RWPE1 (cell line): ENCODE measurements at places on chromosomes 4 and X.

- no peak for DNase-seq
Observed at GRCh38 chr4:57943682-57944081, 833.5 kb upstream of the IGFBP7 start.

- no peak for DNase-seq
Observed at GRCh38 chrX:65900850-65901844, 138.7 kb downstream of the VSIG4 start.

DNA sequence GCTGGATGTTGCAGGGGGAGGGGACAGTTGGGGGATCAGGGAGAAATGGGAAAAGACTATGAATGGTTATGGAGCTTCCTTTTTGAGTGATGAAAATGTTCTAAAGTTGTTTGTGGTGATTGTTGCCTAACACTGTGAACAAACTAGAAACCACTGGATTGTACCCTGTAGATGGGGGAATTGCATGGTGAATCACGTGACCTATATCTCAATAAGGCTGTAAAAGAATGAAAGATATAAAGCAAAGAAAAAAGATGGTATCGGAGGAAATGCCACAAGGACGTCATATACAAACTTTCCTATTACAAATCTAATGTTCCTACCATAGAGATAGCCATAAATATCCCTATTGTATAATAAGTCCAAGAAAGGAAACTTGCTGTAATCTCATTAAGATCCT, 20.6 kb upstream of the CT55 start:
- no peak for DNase-seq

GRCh38 chrX:149007423-149007822, 497.7 kb downstream of the IDS start:
- DNase-seq, result no peak

GRCh38 chr4:113468165-113469022, 293.1 kb downstream of the CAMK2D start:
- peak; percentile 90 for DNase-seq

DNA sequence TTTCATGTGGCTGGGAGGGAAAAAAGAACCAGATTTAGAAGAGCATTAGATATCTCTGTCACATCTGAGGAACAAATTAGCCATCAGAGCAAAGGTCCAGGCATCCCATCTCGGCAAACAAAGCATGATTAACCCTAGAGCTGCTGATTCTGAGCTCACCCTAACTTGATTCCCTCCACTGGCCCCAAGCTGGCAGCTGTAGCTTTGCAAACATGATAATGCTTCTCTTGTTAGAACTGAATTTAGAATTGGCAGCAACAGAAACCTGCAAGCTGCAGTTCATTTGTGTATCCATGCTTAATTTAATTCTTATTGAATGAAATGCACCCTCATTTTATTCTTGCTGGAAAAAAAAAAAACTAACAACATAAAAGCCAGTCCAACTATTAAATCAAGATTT, 289.2 kb downstream of the IL1RAPL1 start:
- DNase-seq, result no peak

DNA sequence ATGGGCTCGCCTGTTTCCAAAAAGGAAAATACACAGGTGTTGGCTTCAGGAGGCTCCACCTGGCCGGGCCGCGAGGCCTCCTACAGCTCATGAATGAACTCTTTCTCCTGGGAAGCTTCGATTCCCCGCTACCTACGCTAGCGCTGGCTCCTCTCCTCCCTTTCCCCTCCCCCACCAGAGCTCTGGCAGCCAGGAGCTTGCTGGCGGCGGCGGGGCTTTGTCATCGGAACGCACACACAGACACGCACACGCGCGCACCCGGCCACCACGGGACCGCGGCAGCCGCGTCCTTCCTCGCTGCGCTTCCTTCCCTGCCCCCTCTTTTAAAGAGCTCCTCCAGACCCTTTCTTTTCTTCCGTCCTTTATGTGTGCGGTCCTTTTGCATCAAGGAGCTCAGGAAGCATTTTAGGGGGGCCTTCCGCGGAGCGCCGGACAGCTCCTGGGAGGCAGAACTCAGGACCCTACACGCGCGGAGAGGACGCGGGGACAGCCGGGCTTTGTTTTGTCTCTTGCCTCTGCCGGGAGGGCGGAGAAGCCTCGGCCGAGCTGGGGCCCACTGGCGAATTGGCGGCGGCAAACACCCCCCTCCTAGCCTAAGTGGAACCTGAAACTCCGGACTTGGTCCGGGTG, 70.2 kb upstream of the BCOR start:
- no peak for DNase-seq

DNA sequence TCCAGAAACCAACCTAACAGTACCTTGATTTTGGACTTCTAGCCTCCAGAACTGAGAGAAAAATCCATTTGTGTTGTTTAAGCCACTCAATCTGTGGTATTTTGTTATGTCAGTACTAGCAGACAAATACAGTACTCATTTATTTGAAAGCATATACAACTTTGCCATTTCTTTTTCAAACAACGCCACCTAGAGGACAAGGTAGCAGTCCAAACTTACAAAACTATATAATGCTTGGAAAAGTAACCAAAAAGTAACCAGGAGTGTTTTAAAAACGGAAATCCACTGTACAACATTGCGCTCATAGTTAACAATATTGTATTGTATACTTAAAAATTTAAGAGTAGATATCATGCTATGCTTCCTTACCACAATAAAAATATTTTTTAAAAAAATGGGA, 37.0 kb upstream of the FGF13 start:
- DNase-seq, result no peak

DNA sequence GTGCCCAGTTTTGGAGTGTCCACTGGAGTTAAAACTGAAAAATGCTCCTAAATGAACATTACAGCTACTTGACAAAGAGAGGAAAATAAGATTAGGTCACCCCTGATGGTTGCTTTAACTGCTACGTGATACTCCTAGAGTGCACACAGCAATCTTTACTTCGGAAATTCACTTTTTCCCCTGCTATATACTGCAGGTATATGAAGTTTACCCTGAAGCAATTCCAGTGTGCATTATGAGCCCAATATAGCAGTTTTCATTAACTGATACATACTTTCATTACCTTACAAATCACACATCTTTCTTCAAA, 773 bp upstream of the ZNF827 start:
- DNase-seq, result no peak

DNA sequence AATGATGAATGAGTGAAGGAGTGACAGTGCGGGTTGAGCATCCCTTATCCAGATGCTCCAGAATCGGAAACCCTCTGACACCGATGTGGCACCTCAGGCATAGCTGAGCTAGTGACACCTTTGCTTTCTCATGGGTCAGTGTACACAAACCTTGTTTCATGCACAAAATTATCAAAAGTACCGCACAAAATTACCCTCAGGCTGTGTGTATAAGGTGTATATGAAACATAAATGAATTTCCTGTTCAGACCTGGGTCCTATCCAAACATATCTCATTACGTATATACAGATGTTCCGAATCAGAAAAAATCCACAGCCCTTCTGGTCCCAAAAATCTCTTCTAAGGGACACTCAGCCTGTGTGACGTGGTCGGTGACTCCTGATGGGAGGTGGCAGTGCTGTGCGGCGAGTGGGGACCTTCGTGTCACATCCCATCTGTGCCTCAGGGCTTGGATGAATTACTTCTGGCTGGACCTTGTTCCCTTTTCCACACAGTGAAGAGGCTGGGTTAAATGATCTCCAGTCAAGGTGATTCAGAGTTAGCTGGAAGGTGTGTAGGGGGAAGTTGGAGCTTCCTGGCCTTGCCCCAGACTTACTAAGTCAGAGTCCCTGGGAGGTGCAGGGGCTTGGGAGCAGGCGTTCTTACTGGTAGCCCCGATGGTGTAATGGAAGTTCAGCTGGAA, 18.8 kb downstream of the RGS12 start:
- peak; percentile 23 for DNase-seq

- no peak for DNase-seq
Observed at GRCh38 chrX:53395605-53396298, 26.7 kb downstream of the SMC1A start.

DNA sequence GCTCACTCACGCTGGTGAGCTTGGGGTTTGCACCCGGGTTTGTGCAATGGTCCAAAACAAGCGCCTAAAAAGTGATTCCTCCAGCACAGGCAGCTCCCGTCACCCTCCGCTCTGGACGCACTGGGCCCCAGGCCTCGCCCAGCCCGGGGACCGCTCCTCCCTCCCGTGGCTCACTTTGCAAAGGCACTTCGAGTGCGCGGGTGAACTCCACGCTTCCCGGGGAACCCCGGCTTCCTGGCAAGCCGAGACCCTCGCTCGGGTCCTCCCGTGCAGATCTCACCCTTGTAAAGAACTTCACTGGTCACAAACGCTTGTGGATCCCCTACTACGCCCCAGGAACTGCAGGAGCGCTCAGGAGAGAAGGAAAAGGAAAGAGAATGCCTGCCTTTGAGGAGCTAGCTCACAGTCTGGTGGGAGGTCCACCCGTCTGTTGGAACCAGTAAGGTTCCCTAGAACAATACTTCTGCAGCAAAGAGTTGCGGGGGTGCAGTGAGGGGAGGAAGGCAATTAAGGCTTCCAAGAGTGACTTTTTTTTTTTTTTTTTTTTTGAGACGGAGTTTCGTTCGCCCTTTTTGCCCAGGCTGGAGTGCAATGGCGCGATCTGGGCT, at the start of gene CTPS2:
TSS of gene CTPS2 (minus strand) at position 122 of the 608 bp plus-strand sequence. CDS start 9,767 bp downstream, outside the sequence.
- DNase-seq, result peak; percentile 64

- no peak for DNase-seq
Observed at GRCh38 chr4:25163196-25163595, 2.9 kb upstream of the SEPSECS start.

GRCh38 chr4:154348657-154349056, 142.9 kb downstream of the DCHS2 start:
- DNase-seq, result no peak

DNA sequence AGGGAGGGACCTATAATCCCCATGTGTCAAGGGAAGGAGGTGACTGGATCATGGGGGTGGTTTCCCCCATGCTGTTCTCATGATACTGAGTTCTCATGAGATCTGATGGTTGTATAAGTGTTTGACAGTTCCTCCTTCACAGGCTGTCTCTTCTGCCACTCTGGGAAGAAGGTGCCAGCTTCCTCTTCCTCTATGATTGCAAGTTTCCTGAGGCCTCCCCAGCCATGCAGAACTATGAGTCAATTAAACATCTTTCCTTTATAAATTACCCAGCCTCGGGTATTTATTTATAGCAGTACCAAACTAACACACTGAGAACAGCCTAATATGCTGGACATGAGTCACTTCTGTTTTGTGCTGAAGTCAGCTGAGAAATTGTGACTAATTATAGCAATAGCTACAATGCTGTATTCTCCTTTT, 656.9 kb upstream of the CPEB2 start:
- DNase-seq, result peak; percentile 5

GRCh38 chrX:56281789-56282188, 49.6 kb downstream of the KLF8 start:
- no peak for DNase-seq

DNA sequence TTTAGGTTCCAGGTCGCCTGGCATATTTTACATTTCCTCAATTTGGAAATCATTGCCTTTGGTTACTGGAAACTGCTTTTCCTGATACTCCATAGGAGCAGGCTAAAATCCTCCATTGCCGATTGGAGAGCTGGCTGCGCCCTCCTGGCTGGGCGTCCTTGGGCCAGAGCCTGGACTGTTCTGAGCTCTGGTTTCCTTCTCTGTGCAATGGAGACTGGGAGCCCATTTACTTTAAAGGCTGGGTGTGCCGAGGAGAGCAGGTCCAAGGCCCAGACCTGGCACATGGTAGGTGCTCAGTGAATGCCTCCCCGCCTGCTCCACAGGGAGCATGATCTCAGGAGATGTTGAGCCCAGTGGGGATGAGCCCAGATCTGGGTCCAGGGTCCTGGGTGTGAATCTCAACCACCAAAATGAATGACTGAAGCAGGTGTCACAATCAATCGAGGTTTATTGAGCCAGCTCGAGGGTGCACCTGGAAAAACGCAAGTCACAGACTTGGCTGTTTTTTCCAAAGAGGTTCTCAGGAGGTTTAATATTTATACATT, 50.0 kb downstream of the EVC start:
- DNase-seq, result no peak

DNA sequence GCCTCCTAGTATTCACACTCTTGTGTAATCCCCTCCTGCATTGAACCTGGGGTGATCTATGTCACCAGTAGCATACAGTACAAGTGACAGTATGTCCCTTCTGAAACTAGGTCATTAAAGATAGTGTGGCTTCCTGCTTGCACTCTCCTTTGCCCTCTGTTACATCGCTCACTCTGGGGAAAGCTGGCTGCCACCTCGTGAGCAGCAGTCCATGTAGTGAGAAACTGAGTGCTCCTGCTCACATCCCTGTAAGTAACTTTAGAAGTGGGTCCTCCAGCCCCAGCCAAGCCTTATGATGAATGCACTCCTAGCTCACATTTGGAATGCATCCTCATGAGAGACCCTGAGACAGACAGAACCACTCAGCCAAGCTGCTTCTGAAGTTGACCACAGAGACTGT, 89.8 kb upstream of the TNIP3 start:
- no peak for DNase-seq

- DNase-seq, result no peak
Observed at GRCh38 chr4:100539706-100540105, 21.9 kb upstream of the EMCN start.

DNA sequence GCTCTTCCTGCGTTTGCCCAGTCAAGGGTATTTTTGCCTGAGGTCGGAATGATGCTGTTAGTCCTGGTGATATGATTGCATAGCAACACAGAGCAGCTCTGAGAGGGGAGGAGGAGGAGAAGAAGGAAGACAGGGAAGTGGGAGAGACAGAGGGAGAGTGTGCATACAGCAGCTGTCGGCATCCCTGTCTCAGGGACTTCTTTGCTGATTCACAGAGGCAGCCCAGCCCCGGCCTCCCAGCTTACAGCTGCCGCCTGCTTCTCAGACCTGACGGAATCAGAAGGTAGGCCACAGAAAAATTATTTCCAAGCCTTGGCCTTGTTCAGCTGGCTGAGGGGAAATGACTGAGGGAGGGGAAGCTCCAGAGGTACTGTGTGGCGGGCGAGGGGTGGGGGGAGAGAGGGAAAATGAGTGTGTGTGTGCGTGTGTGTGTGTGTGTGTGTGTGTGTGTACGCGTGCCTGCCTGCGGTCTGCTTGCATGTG, 319 bp downstream of the DRP2 start:
- DNase-seq, result no peak

DNA sequence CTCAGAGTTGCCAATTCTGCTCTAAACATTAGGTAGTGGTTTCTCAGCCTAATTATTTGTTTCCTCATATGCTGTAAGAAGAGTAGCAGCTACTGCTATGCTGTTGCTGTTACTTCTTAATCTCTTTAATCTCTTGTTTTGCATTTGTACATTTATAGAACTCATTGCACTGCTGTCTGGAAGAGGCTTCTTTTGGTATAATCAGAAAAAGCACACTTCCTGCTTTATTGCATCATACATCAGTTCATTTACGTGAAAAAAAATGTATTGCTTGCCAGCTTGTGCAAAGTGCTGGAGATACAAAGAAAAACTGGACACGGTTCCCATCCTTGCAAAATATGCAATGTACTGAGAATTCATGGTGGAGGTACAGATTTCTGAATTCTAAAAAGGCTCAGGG, 332.0 kb downstream of the GRXCR1 start:
- no peak for DNase-seq

DNA sequence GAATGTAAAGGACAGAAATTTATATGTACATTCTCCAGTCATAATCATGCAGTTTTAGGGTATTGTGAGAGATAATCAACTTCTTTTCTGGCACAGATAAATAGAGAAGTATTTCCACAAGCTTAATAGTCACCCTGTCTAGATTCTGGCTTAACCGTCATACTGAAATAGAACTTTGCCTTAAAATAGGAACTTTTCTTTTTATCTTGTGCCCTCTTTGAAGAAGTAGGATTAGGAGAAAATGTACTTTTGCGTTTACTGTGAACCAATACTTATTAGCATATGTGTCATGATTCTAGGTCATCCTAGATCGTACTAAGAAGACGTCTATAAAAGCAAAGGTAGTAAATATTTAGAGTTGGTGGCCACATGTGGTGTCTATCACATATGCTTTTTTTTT, 95.4 kb downstream of the NFKB1 start:
- DNase-seq, result no peak
